ENCODE measurements at places on chromosomes 11 and 22. TPM values are rescaled to one million over a fixed set of nuclear protein-coding genes. Genes with fewer than 3 reads are reported as not detected.

GRCh38 chr22:42773167-42773566 is 52.5 kb upstream of the A4GALT start:
- no peaks in the 10 kb centered on the region for H3K36me3 ChIP-seq
- H3K27ac ChIP-seq, result no peak overlapping the region
- H3K4me3 ChIP-seq, result no peak overlapping the region
- H3K4me1 ChIP-seq, result peaks cover 10% of the 10 kb centered on the region
- peaks cover 2% of the 10 kb centered on the region for H3K27me3 ChIP-seq

The TANGO2 gene
- 34.9 TPM for total RNA-seq

The SCGB1C1 gene
- not detected for total RNA-seq

- H3K4me3 ChIP-seq, result no peak overlapping the region
- no peaks in the 10 kb centered on the region for H3K36me3 ChIP-seq
- H3K27me3 ChIP-seq, result peaks cover 25% of the 10 kb centered on the region
Observed at GRCh38 chr11:57630171-57630570, 19.5 kb downstream of the YPEL4 start.

DNA sequence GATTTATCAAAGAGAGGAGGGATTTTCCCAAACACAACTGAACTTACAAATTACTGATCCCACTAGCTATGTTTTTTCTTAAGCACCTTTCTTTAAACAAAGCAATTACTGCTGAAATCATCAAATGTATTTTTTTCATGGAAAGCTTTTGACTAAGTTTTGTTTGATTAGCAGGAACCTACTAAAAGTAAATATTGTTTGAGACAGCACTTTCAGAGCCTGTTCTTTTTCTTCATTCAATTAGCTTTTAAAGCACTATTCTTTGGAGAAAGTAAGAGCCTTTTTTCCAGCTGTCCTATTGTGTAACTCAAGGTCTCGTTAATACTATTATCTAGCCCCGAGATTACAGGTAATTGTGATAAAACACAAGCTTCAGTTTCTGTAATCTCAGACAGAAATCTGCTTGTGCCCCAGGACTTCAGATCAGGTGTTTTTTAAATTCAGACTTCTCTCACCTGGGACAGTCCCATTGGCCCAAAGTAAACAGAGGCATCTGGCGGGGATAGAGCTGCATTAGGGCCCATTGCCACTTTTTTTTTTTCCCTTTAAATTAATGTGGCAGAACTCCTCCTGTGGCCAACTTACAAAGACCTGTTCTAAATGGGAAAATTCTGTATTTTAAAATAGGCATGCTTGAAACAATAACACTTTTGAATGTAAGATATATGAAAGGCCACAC is 11.0 kb downstream of the CSTPP1 start:
- no peak overlapping the region for H3K4me3 ChIP-seq
- peak overlapping the region; percentile 82 for H3K27ac ChIP-seq
- H3K27me3 ChIP-seq, result no peaks in the 10 kb centered on the region
- H3K36me3 ChIP-seq, result no peaks in the 10 kb centered on the region
- peaks cover 36% of the 10 kb centered on the region for H3K4me1 ChIP-seq

The CHADL gene
- 0.13 TPM for total RNA-seq

The TMPRSS5 gene
- total RNA-seq, result 0.15 TPM

The LRRC4C gene
- not detected for total RNA-seq

- H3K36me3 ChIP-seq, result peaks cover 24% of the 10 kb centered on the region
- no peak overlapping the region for H3K4me3 ChIP-seq
- H3K4me1 ChIP-seq, result peaks cover 25% of the 10 kb centered on the region
- DNase-seq, result no peak
Observed at GRCh38 chr11:43732225-43732624, 51.7 kb downstream of the HSD17B12 start.

GRCh38 chr11:105000797-105001196 is 22.2 kb downstream of the CASP5 start:
- no peak overlapping the region for H3K27ac ChIP-seq
- no peak for DNase-seq
- H3K4me3 ChIP-seq, result no peak overlapping the region

The ZC3H12C gene
- 2.5 TPM for total RNA-seq

The BEST1 gene
- 0.79 TPM for total RNA-seq

The KRTAP5-2 gene
- not detected for total RNA-seq

- peak overlapping the region; percentile 91 for H3K27ac ChIP-seq
- no peaks in the 10 kb centered on the region for H3K36me3 ChIP-seq
- H3K27me3 ChIP-seq, result peaks cover 1% of the 10 kb centered on the region
- peak overlapping the region; percentile 43 for H3K4me3 ChIP-seq
- H3K4me1 ChIP-seq, result peaks cover 61% of the 10 kb centered on the region
Observed at GRCh38 chr22:37545703-37546436, 14.4 kb upstream of the CDC42EP1 start.

DNA sequence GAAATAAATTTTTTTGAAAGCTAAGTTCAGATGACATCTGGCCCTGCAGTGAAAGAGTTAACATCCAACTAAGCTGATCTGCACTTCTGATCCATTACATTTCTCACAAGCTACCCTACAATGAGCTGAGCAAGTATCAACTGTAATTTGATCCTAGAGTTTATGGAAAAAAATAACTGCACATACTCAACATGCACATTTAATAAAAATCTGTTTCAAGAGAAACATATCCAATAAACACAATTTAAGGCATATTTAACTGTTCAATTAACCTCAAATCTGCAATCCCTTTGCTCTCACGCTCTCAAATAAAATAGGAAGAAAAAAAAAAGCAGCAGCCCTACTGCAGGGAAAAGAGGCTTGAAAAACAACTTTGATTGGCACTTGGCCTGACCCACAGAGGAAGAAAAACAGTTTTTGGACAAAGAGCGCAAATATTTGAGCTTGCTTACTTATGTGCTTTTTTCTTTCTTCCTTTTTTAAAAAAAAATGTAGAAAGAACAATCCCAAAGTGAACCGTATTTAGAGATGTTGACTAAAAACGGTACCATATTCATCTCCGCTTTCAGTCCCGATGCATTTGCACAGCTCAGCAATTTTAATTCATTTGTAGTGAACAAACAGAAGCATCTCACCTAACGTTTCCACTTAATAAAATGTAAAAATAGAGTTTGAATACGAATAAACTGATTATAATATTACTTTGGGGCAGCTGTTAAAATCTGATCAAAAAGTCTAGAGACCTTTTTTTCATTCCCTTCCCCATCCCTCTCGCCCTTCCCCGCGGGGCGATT is 1.6 kb downstream of the SESN3 start:
- peaks cover 20% of the 10 kb centered on the region for H3K27me3 ChIP-seq
- DNase-seq, result no peak
- no peaks in the 10 kb centered on the region for H3K36me3 ChIP-seq
- peak overlapping the region; percentile 81 for H3K4me3 ChIP-seq
- H3K4me1 ChIP-seq, result peaks cover 14% of the 10 kb centered on the region

GRCh38 chr22:31248138-31248745 is 36.1 kb downstream of the LIMK2 start:
- peak overlapping the region; percentile 92 for H3K4me3 ChIP-seq
- peak overlapping the region; percentile 81 for H3K27ac ChIP-seq
- H3K36me3 ChIP-seq, result no peaks in the 10 kb centered on the region
- DNase-seq, result peak; percentile 89
- H3K27me3 ChIP-seq, result no peaks in the 10 kb centered on the region

DNA sequence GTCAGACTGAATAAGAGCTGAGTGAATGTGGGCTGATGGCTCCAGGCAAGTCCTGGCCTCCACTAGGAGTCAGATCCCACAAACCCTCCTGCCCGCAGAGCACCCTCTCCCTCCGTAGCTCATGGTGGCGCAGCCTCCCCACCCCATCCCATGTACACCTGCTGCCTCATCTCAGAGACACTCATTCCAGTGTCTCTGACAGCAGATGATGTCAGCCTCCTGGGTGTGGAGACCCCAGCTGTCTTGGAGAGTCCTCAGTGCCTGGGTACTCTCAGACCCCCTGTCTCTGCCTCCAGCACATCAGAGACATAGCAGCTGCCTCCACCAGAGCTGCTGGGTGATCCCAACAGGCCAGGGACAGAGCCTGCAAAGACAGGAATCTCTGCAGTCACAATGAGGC is 9.5 kb downstream of the IGLL5 start:
- no peaks in the 10 kb centered on the region for H3K4me1 ChIP-seq
- no peak for DNase-seq
- peaks cover 26% of the 10 kb centered on the region for H3K27me3 ChIP-seq
- no peaks in the 10 kb centered on the region for H3K36me3 ChIP-seq
- H3K27ac ChIP-seq, result no peak overlapping the region

The ARHGAP1 gene
- total RNA-seq, result 116 TPM

The MAP6 gene
- 4.3 TPM for total RNA-seq

The OTOG gene
- not detected for total RNA-seq
